Activated CD8-positive, alpha-beta memory T cell treated with anti-CD3 and anti-CD28 coated beads for 24 hours (primary cell): ENCODE measurements at places on chromosomes 5 and 9.

DNA sequence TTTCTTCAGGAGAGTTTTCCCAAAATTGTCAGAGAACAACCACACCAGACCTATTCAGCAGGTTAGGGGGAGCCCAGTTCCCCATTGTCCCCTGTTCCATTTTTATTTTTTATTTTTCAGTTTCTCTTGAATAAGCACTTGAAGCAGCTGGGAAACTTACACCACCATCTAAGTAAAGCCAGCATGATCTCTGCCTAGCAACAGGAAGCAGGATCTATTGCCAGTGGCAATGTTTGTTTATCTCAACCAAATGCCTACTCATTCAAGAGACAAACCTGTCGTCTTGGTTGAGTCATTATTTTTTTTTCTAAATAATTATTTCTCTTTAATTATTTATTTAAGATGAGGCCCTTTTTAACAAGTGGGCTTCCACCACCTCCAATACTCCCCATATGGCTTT is 379.3 kb downstream of the PLK2 start:
- DNase-seq: no peak

DNA sequence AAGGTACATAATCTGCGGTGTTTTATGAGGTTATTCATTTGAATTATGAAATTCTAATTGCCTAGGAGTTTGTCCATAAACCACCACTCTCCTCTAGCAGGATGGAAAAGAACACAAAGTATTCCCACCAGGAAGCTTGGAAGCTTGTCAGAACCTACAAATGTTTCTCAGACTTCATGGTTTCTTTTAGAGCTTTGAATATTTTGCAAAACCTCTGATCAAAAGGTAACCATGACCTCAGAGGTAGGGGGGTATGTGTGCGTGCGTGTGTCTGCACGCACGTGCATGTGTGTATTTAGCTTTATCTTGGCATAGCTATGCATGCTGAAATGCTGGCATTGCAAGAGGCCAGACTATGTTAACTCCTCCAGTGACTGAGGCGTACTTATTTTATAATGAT is 847.0 kb downstream of the TLE1 start:
- no peak for DNase-seq

DNA sequence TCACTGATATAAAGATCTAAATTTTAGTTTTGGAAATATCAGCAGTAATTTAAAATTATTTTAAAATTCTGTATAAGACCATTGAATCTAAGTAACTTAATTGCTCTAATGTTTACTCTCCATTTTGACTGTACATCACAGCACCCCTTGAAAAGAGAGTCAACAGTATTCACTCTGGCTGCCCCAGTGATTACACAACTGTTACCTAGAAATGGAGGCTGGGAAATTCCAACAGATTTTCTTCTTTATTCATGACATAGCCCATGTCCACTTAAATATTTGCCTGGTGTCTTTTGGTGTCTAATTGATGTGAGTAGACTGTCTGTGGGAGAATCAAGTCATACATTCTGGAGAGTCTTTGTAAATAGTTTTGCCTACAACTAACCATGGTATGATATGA is 301.8 kb upstream of the CDH6 start:
- no peak for DNase-seq

DNA sequence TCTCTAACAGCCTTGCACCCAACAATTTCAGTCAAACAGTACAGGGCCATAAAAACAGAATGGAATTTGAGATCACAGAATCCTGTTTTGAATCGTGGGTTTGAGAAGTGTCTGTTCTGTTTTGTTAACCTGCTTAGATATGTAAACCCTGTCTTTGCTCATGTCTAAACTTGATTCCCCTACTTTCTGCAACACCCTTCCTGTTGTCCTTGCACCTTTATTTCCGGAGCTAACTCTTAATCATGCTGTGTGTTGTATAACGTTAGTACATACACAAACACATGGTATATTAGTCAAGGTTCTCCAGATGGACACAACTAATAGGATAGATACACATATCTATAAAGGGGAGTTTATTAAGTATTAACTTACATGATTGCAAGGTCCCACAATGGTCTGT is 2229.2 kb upstream of the C9orf72 start:
- DNase-seq: no peak

DNA sequence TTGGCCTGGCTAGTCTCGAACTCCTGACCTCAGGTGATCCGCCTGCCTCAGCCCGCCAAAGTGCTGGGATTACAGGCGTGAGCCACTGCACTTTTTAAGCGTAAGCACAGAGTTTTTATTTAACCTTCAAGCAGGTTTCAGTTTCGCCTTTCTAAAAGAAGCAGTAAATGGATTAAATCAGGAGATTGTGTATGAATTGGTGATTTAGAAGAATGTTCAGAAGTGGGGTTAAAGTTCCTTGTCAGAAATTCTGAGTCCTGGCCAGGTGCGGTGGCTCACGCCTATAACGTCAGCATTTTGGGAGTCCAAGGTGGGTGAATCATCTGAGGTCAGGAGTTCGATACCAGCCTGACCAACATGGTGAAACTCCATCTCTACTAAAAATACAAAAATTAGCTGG is 12.2 kb downstream of the HSPA4 start:
- no peak for DNase-seq

- DNase-seq: no peak
Observed at GRCh38 chr5:66739021-66739420, 142.8 kb downstream of the MAST4 start.

DNA sequence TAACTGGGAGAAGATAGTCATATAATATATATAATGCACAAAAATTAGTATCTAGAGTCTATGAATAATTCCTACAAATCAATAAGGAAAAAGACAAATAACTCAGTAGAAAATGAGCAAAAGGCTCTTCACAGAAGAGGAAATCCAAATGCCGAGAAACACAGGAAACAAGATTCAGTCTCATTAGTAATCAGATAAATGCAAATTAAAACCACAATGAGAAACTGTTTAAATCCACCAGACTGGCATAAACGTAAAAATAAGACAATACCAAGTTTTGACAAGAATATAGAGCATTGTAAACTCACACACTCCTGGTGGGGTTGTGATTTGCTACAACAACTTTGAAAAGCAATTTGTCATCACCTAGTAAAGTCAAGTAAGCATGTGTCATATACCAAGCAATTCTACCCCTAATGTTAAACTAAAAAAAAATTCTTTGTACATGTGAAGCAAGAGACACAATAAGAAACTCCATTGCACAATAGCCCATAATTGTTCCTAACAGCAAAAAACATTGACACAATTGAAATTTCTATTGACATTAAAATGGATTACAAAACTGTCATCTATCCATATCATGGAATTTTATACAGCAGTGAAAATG is 21.0 kb upstream of the UBLCP1 start:
- DNase-seq: no peak
